GM04503 (cell line): ENCODE measurements at places on chromosomes 3 and 15.

DNA sequence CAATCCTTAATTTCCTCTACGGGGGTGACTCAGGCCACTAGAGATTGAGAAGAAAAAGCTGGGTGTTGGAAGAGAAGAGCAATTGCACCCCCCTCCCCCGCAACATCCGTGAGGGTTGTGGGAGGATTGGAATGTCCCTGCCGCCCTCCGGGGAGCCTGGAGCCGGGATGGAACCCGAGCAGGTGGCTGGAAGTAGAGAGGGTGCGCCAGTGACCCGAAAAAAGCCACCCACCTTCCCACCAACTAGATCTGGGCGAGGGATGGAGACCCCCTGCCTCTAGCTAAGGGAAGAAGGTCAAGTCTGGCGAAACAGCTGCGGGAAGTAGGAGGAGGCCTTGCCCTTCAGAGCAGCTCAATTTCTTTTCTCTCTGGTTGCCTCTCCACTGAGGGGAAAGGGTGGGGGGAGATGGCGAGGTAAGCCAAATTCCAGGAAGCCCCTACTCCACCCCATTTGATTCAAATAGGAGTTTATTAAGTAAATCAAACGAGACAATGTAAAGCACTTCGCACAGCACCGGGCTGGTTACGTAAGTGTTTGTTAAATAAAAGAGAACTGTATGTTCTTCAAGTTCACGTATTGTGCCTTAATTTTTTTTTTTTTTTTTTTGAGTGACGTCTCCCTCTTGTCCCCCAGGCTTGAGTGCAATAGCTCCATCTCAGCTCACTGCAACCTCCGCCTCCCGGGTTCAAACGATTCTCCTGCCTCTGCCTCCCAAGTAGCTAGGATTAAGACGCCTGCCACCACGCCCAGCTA, 1.1 kb upstream of the WWTR1 start:
- no peak for DNase-seq

DNA sequence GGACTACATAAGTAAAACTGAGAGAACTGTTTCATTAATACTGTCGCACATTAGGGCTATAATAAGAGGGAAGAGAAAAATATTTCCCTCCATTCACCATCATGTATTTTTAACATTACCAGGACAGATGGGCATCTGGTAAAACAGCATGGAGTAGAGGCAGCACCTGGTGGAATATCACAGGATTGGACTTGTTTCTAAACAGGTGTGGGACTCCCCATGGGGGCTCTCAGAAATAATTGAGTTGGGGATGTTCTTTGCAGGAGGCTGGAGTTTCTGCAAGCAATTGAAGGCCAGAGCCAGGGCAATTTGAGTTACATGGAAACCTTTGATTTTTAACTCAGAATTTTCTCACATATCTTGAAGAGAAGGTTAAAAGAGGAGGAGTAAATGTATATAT, 8.4 kb upstream of the MINDY2 start:
- no peak for DNase-seq

DNA sequence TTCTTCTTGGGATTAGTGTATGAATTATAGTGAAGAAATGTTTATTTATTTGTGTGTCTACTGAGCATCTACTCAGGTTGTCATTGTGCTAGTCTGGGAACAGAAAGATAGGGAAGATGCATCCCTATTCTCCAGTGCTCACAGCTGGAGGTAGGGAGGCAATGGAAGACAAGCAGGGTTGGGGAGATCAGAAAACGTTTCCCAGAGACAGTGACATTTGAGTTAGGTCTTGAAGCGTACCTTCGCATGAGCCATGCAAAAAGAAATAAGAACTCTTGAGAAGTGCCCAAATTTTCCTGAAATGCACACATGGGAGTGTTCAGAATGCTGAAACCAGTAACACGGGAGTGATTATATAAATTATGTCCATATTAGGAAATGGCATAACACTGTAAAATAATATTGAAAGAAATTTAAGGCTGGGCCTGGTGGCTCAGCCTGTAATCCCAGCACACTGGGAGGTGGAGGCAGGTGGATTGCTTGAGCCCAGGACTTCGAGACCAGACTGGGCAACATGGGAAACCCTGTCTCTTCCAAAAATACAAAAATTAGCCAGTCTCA, 5.3 kb upstream of the CEMIP start:
- no peak for DNase-seq

- DNase-seq, result no peak
Measured at GRCh38 chr3:187841560-187841959, 96.3 kb upstream of the BCL6 start.

DNA sequence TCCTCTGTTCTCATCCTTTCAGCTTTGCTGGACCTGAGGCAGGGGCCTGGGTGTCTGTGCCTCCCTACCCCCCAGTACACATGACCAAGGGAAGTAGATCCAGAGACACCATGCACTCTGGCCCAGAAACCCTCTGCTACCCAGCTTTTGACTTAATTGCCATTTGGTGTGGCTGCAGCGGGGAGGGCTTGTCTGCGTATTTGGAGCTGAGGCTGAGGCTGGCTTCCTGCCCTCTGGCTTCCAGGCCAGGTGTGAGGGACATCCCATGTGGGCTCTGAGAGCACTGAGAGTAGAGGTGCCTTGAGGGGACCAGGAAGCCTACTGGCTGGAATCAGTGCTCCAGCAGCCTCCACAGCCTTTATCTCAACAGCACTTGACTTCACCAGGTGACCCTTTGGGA, 26.9 kb downstream of the PPCDC start:
- DNase-seq, result no peak

- DNase-seq, result no peak
Measured at GRCh38 chr3:26018889-26019288, 229.0 kb downstream of the OXSM start.

GRCh38 chr15:78938658-78939488, 6.0 kb downstream of the CTSH start:
- DNase-seq, result no peak

DNA sequence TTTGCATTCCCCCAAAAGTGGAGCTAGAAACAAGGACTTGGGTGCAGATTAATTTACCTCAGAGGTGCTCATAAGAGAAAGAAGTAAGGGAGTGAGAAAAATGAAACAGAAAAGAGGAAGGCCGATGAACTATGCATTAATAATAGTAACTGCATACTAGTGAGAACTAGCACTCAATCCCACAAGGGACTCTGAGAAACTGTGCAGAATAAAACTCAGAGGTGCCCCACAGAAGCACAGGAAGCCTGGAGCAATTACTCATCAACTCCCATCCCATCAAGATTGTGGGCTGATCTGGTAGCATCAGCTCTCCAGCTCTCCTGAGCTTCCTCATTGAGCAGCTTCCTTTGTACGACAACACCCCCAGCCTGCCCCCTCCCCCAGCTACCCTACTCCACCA, 50.8 kb downstream of the CLDN18 start:
- DNase-seq, result no peak

- no peak for DNase-seq
Measured at GRCh38 chr3:134348524-134348923, 25.7 kb downstream of the AMOTL2 start.

DNA sequence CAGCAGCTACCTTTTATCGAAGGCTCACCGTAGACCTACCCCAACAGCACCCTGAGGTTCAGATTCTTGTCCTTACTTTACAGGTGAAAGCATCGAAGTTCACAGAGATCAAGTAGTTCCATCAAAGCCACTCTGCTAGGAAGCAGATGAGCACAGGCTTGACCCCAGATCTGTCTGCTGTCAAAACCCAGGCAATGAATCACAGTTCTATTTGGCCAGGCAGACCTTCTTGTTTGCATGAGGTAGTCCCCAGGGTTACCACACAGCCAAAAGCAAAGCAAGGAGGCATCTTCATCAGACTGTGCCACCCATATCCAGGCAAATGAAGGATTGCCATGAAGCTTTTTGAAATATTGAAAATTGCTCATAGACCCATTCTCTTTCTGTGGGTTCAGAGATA, 33.0 kb downstream of the HES1 start:
- no peak for DNase-seq

- DNase-seq, result no peak
Measured at GRCh38 chr3:53342353-53342752, 5.0 kb downstream of the DCP1A start.

GRCh38 chr3:66158933-66159683, 61.7 kb upstream of the SLC25A26 start:
- DNase-seq, result no peak

DNA sequence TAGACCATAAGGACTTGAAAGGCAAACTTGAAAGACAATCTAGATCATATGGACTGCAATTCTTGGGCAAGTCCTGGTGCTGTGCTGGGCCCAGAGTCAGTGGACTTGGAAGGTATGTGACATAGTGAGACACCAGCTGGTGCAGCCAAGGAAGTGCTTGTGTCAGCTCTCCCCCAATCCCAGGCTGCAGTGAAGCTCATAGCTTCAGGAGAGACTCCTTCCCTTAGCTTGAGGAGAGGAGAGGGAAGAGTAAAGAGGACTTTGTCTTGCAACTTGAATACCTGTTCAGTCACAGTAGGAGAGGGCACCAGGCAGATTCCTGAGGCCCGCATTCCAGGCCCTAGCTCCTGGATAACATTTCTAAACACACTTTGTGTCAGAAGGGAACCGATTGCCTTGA, 127.4 kb upstream of the ZPLD1 start:
- no peak for DNase-seq

DNA sequence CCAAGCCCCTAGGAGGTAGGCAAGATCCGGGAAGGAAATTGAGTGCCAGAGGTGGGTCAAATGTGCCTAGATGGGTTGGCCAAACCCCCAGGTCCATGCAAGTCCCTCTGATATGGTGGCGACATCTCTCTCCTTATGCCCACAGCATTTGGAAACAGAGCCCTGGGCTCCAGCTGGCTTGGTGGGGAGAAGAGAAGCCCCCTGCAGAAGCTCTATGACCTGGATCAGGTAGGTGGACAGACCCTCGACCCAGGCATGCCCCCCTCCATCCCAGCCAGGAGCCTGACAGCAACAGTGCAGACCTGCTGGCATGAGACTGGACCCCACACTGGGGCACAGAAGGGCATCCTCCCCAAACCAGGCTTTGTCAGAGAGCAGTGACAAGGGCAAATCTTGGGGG, 12.2 kb downstream of the CHST13 start:
- DNase-seq, result no peak

- no peak for DNase-seq
Measured at GRCh38 chr3:180341516-180341915, 260.4 kb upstream of the TTC14 start.

DNA sequence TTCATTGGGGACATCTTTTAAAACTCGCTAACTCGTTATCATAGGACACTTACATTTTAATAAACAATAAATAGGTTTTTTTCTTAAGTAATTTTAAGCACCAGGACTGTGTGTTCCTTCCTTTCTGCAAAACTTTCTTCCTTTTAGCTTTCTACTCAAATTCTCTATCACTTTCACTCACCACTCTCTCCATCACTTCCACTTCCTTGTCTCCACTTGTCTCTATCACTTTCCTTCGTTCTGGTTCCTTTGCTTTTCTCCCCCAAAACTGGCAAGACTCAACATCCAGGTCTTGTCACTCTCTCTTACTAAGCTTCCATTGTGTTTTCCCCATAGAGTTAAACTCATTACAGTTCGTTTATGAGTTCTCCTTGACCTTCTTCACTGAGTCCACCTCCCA, 99.0 kb downstream of the ZPLD1 start:
- no peak for DNase-seq

DNA sequence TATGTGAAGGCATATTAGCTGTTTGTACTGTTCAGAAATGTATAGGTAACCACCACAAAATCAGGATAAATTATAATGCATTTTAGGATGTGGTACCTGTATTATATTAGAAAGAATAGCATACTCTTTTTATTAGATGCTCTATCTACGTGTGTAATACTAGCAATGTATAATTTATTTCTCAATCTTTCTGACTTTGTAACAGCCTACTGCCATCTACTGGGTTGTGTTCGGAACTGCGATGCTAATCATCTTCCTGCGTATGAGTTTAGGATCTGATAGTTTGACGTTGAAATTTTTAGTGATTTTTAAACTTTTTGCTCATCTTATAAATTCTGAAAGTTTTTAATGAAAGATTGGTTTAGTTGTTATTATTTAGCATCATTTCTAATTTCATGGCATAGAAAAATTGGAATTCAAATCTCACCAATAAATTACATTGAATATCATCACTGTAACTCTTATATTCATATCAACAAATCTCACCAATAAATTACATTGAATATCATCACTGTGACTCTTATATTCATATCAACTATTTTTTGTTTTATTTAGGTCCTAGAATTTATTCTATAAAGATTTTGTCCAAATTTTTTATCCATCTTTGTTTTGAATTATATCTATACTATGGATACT, 322.7 kb upstream of the ZNF717 start:
- DNase-seq, result no peak

- no peak for DNase-seq
Measured at GRCh38 chr3:14765576-14766427, 53.0 kb upstream of the FGD5 start.

GRCh38 chr3:81197386-81197785, 564.1 kb downstream of the GBE1 start:
- no peak for DNase-seq

GRCh38 chr3:180743813-180744590, 64.7 kb upstream of the CCDC39 start:
- DNase-seq, result no peak

DNA sequence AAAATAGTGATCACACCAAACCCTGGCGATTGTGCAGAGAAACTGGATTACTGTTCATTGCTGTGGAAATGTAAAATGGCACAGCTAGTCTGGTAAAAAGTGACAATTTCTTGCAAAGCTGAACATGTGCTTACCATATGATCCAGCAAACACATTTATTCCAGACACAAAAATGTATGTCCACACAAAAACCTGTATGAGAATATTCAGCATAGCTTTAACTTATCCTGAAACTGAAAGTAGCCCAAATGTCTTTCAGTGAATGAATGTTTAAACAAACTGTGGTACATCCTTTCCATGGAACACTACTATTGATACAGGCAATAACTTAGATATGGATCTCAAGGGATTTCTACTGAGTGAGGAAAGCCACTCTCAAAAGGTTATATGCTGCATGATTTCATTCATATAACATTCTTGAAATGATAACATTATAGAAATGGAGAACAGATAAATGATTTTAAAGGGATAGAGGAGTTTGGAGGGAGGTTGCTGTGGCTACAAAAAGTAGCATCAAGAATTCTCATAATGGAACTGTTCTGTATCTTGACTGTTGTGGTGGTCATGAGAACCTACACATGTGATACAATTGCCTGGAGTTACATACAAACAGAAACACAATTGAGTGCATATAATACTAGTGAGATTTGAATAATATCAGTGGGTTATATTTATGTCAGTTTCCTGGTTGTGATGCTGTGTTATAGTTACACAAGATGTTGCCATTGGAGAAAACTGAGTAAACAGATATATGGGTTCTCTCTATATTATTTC, 70.7 kb upstream of the DPH6 start:
- DNase-seq, result no peak

GRCh38 chr3:139312959-139313358, 30.9 kb upstream of the MRPS22 start:
- no peak for DNase-seq

- no peak for DNase-seq
Measured at GRCh38 chr15:63189941-63190768, 749 bp downstream of the RAB8B start.
